ENCODE measurements at places on chromosomes 5 and 9.

GRCh38 chr9:7094576-7094975 lies 336.8 kb downstream of the KDM4C start:
- DNase-seq: no peak

GRCh38 chr9:127360250-127360649 lies 36.7 kb upstream of the SLC2A8 start:
- DNase-seq: no peak

DNA sequence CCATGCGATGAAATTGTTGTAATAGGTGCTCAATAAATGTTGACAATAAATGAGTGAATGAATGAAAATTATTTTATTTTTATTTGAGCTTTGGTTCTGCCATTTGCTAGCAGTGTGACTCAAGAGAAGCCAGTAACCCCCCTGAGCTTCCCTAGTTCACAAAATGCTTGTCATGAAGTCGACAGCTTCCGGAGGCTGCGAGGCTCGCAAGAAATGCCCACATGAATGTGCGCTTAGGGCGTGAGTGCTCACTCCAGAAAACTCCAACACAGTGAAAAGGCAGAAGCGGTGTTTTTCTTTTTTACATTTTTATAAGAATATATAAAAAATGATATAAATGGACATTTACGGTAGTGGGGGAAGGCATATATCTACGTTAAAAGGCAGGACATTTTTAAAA lies 26.5 kb downstream of the CDKN2A start:
- DNase-seq: no peak

- no peak for DNase-seq
Observed at GRCh38 chr5:24474685-24475084, 170.1 kb downstream of the CDH10 start.

- DNase-seq: no peak
Observed at GRCh38 chr9:5750569-5750968, 82.3 kb downstream of the ERMP1 start.

DNA sequence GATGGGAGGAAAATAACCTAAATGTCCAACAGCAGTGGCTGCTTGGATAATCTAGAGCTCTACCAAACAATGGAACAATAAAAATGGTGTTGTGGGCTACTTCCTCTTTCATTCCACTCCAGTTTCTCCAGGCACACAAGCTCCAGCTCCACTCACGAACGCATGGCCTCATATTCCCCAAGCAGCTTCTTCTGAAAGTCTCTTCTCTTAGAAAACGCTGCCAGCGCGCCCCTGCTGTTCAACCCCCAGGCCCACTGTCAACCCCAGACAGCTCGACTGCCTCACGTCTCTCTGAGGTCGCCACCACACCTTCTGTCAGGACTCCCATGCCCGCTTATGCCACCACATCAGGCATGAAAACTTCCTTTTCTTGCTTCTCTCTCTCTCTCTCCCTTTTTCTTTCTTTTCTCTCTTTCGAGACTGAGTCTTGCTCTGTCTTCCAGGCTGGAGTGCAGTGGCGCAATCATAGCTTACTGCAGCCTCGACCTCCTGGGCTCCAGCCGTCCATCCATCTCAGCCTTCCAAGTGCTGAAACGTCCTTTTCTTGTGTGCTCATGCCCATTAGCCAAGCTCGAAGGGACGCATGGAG lies 16.2 kb downstream of the OR2V2 start:
- DNase-seq: no peak

- no peak for DNase-seq
Observed at GRCh38 chr5:138990986-138991590, 116.0 kb upstream of the LRRTM2 start.

GRCh38 chr9:6757132-6757455 lies 679 bp upstream of the KDM4C start:
- DNase-seq: peak; percentile 91

DNA sequence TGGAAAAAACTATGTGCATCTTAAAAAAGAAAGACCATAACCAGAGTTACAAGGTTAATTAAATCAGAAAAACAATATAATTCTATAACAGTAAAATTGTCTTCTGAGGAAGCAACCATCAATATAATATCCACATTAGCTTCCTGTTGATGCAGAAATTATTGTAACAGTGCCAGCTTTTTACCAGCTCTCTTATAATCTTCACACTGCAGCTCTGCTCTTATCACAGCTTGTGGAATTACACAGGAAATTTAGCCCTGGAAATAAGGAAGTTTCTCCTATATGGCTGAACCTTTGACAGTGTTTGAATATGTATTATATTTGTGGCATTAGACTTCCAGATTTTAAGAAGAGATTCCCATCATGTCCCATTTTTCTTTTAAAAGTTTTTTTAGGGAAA lies 49.1 kb upstream of the TEK start:
- DNase-seq: no peak

DNA sequence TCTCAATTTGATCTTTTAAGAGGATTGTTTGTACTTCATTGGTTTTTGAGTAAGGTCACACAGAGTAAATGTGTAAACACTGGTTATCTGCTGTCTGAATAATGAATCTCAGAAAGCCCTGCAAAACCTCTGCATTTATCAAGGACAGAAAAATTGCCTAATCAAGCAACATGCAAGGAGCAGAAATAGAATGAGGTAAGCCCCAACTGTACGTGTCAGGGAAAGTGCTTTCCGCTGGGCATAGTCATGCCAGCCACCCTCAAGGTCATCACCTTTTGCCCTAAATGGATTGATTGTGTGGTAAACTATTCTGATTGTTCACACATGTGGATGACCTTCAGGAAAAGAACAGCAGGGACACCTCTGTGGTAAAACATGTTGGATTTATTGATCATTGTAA lies 376.9 kb upstream of the KCNN2 start:
- no peak for DNase-seq

DNA sequence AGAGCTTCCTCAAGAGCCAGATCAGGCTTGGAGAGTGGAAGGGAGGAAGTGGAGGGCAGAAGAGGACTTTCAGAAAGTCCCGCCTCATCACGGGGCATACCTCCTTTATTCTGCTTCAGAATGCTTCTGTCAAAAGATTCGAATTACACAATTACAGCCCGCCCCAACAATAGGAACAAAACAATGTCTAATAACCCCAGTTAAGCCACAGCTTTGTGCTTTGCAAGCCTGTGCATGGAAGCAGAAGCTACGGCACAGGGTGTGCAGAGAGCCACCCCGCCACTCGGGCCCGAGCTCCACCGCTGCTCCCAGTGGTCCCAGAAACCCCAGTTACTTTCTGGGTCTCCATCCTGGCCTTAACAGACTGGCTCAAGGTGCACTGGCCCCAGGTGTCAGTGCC lies 23.5 kb downstream of the HNRNPH1 start:
- DNase-seq: no peak

DNA sequence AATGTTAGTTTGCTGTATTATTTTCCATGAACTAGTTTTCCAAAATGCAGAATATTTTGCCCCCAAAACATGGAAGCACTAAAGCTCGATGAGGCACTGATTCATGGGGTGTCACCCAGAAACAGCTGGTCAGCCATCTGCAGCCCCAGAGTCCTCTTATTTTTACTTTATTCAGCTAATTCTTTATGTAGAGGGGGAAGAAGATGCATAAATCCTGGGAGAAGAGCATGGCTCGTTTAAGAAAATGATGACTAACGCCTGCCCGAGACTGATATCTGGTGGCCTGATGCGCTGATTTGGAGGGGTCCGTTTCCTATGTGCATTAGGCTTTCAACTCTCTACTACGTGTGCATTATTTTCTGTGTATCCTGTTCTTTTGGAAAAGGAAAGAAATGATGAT lies 390.3 kb upstream of the MEF2C start:
- DNase-seq: no peak

- DNase-seq: no peak
Observed at GRCh38 chr9:137638680-137639079, 19.9 kb downstream of the EHMT1 start.

GRCh38 chr5:124677374-124678351 lies 68.8 kb downstream of the ZNF608 start:
- DNase-seq: no peak

GRCh38 chr9:131214286-131214856 lies 61.9 kb downstream of the FAM78A start:
- no peak for DNase-seq

- DNase-seq: no peak
Observed at GRCh38 chr5:128199611-128200010, 116.0 kb downstream of the SLC12A2 start.

DNA sequence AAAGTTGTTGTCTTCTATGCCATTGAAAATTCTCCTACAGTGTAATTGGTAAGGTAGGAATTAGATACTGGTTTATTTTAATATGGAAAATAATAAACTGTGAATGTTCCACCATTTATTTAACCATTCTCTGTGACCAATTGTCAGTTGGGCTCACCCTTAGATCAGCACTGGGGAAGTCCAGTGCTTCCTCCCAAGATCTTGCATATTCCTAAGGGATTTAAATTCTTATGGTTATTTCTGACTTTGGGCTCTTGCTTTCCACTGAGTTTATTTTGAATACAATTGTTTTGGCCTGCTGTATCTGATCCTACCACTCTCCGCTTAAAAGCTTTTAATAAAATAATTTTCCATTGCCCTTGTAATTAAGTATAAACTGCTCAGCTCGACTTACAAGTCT lies 137.4 kb downstream of the OR2K2 start:
- DNase-seq: no peak

- DNase-seq: no peak
Observed at GRCh38 chr5:76365561-76365960, 37.5 kb upstream of the IQGAP2 start.

DNA sequence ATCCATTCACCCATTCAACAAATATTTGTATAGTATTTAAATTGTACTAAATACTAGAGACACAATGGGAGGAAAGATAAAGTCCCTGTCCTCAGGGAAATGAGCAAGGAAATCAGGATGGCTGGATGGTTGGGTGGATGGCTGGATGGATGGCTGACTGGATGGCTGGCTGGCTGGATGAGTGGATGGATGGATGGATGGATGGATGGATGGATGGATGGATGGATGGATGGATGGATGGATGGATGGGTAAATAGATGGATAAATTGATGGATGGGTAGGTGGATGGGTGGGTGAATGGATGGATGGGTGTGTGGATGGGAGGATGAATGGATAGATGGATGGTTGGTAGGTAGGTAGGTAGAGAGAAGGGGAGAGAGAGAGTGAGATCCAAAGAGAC lies 41.5 kb upstream of the WWC1 start:
- DNase-seq: no peak

DNA sequence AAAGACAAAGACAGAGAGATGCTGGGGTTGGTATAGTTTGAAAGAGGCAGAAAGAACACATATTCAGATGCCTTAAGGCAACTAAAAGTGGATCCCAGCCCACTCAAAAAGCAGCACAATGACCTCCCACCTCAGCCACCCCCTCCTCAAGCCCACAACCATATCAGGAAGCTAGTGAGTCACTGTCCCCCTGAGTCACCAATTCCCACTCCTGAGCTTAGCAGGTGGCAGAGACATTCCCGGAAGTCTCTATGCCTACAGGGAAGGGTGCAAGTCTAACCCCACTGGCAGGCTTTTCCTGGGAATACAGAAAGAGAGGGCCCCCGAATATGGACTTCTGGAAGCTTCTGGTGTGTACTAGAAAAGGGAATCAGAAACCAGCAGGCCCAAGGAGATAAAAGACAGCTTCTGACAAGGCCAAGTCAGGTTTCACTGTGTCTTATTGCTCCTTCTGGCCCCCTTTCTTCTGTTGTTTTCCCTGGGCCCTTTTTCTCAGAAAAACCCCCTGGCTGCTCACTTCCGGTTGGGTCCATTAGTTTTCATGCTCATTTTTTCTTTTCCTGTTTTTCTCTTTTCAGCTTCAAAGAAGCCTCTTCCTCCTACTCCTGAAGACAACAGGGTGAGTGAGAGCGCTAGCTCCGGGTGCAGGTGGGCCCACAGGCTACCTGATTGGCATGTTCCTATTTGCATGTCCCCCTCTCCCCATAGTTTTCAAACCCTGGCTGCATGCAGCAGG lies 36.8 kb downstream of the ITK start:
- DNase-seq: peak; percentile 36

DNA sequence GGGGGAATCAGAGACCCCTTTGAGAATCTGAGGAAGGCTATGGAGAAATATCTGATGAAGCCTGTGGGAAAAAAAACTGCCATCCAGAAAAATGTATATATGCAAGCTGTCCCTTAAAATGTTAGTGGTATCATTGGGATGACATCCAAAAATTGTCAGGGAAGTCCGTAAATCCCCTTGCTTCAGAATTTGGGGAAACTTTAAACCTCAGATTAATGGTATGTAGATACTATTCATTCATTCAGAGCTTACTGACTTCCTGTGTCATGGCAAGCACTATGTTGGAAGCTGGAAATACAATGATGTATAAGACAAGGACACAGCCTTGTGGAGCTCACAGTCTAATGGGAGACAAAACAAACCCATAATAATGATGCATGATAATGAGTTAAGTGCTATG lies 10.9 kb upstream of the MOB3B start:
- no peak for DNase-seq

DNA sequence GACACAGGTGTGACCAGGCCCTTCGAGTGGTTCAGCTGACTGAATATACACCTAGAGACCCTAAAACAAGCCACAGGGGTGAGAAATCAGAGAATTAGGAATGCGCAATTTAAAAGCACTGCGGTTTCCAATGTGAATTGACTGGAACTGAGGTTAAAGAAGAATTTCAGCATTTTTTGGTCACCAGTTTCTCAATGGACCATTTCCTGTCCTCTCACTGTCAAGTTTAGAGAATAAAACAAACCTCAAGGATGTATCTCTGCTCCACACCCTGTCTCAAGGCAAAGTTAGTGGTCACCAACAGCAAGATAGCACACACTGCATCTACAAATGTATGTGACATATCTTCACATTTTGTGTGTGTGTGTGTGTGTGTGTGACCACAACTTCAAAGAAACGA lies 143.8 kb upstream of the MAP3K1 start:
- DNase-seq: no peak

Data from CD4-positive, alpha-beta T cell treated with Interferon alpha-2 for 1 hour (primary cell).